Activated CD4-positive, CD25-positive, alpha-beta regulatory T cell (primary cell): ENCODE measurements at places on chromosomes 5 and 9.

DNA sequence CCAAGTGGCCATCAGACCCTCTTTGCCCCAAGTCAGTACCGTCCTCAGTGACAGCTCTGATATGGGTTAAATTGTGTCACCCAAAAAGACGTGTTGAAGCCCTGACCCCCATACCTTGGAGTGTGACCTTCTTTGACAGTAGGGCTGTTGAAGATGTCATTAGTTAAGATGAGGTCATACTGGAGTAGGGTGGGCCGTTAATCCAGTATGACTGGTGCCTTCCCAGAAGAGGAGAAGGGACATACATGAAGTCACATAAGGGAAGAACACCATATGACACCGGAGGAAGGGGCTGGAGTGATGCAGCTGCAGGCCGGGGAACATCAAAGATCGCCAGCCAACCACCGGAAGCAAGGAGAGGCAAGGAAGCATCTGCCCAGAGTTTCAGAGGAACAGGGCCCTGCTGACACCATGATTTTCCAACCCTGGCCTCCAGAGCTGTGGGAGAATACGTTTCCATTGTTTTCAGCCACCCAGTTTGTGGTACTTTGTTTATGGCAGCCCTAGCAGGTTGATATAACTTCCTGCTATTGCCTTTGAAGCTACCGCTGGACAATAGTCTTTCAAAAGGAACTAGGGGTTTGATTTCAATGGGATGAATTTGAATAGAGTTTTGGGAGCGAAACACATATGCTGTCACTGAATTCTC, 36.4 kb upstream of the CPEB4 start:
- no peak for DNase-seq

GRCh38 chr9:85142496-85142911, 473.0 kb downstream of the NTRK2 start:
- no peak for DNase-seq

- no peak for DNase-seq
Measured at GRCh38 chr9:123401879-123402513, 46.0 kb downstream of the CRB2 start.

DNA sequence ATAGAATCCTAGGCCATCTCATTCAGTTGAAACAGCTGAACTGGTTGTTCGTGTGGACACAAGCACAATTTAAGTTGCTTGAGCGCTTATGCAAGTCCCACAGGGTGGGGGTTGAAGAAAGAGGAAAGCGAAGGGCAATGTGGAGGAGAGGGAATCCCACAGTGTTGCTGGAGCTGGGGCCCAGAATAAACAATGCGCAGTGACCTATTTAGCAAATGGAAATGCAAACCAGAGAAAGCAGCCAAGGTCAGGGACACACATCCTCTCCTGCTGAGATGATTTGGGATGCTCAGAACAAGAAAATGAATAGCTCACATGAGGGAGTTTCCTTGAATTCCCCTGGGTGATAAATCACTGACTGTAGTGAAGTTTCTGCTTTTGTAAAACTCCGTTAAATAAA, 838.3 kb downstream of the TLE4 start:
- DNase-seq, result no peak

GRCh38 chr9:91243029-91243428, 118.7 kb downstream of the AUH start:
- DNase-seq, result no peak

DNA sequence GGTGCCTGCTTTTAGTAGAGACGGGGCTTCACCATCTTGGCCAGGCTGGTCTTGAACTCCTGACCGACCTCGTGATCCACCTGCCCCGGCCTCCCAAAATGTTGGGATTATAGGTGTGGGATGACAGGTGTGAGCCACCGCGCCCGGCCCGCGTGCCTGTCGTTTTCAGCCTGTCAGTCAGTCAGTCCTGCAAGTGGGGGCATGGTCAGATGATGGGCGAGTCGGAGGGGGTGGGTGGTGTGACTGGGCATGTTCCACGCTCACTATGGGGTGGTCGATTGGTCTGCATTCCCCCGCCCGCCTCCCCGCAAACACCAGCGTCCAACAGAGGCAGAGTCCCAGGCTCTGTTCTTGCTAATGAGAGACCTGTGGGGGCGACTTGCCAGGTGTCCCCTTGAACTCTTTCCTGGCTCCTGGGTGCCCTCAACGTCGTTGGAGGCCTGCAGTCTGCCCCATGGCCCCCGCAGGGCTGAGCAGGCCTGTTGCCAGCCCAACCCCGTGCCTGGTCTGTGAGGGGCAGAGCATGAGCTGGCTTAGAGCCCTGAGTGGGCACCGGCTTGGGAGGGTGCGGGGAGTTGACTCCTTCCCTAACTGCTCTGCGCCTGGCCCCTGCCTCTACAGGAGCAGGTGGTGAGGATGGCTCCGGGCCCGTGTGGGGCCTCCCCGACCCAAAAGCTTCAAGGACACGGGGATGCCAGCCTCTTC, 23.1 kb downstream of the CRB2 start:
- no peak for DNase-seq

DNA sequence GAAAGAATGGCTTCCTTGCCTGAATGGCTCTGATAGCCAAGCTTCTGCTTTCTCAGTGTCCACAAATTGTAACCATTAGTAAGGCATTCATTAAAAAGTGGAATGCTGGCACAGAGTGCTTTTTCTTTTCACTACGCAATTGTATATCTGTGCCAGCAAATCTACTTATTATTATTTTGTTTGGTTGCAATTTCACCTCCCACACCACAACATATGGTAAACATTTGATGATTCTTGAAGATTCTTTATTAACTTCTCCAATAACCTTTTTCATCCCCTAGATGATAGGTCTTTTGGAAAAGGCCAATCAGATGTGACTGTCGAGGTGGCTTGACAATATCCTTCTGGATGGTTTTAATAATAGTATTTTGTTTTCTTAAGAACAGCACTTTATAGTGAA, 234.1 kb downstream of the TMEM38B start:
- no peak for DNase-seq

DNA sequence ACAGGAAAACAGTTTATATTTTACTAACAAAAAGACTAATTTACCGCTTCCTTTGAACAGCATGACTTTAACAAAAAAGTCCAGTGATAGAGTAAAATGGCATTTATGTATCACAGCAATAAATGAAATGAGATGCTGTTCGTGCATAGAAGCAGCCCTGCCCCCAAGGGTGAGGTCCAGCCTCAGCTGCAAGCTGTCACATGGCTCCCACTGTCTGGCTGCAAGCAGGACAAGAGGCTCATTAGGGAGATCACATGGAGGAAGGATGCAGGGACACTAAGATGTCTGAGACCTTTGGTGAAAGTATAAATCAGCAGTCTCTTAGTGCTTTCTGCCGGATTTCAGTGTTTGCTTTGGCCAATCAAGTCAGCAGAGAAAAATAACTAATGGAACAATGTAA, 23.0 kb downstream of the GDNF start:
- no peak for DNase-seq

DNA sequence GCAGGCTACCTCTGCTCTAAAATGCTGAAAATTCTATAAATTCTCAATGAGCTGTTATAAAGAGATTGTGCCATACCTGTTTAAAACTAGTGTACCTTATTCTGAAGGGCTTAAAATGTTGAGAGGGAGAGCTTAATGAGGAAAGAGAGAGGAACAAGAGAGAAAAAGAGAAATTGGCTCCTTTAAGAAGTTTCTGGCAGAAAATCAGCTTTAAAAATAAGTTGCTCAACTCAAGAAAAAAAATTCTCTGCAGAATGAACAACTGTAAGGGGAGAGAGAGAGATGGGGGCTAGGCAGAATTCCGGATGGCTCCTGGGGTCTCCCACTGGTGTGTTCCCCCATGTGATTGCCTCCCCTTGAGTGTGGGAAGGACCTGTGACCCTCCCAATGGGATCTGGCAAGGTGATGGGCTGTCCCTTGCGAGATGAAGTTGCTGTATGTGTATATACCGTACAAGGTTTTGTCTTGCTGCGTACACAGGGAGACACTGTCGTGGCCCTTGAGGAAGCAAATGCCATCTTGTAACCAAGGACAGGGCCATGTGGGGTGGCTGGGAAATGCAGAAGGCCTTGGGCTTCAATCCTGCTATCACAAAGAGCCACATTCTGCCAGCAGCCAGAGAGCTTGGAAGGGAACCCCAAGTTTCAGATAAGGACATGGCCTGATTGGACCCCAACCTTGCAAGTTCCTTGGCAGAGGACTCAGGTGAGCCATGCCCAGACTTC, 64.3 kb upstream of the S1PR3 start:
- no peak for DNase-seq

DNA sequence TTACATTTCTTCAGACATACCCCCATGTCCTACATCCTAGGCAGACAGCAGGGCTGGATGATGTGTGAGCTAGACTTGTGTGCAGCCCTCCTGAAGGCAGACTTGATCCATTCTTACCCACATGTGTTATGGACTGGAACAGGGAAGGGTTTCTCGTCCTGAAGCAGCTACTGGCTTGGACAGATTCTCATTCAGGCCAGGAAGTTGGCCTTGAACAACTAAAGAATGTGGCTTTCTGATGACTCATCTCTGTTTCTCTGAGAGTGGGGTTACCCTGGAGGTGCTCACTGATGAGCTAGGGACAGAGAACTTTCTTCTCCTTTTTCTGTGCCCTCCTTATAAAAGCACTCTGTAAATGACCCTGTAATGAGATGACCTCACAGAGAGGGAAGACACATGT, 246.5 kb downstream of the PCSK5 start:
- DNase-seq, result no peak

DNA sequence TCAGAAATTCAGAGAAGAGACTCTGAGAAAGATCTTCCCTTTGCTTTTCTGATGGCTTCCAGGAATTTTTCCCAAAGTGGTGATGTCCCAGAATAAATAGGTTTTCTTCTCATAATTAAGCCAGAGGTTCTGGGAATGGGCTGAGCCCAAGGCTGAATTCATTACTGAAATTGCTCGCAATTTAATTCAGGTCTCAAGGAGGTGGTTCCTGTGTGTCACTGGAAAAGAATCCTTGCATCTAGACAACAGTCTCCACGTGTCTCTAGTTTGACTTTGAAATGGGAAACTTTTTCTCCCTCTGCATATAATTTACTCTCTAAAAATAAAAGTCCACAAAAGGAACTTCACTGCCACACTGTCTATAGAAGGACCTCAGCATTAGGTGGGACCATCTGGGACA, 27.8 kb upstream of the STX17 start:
- DNase-seq, result no peak

- DNase-seq, result no peak
Measured at GRCh38 chr9:97786341-97786740, 66.7 kb upstream of the FOXE1 start.

DNA sequence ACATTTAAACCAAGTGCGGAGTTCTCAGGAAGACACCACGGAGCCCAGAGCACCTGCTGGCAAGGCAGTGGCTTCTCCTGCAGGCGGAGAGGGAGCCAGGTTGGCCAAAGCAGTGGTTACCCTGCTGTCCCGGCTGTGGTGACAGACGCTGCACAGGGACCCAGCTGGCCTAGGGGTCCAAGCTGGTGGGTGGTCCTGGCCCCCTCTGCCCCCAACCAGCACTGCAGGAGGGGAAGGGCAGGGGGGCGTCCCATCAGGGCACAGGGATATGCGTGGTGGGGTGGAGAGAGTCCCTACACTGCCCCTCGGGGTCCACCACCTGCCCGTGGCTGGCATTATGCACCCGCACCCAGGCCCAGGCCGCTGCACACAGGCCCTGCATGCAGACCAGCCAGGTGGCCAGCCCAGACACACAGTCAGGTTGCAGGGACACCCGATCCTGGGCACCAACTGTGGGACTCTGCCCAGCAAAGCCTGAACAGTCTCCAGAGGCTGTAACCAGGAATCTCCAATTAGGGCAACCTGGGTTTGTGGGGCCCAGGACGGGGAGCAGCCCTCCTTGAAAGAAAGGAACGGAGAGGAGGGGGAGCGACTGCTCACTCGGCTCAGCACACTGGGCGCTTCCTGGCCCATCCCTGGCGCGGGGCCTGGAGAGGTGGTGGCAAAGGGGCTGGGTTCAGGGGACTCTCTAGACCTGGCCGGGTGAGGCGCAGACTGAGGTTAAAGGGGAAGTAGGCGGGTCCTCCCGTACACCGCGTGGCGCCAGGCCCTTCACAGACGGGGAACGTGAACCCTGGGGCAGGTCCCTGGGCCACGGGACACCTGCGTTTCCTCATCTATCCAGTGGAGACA, 46.3 kb downstream of the NACC2 start:
- no peak for DNase-seq

DNA sequence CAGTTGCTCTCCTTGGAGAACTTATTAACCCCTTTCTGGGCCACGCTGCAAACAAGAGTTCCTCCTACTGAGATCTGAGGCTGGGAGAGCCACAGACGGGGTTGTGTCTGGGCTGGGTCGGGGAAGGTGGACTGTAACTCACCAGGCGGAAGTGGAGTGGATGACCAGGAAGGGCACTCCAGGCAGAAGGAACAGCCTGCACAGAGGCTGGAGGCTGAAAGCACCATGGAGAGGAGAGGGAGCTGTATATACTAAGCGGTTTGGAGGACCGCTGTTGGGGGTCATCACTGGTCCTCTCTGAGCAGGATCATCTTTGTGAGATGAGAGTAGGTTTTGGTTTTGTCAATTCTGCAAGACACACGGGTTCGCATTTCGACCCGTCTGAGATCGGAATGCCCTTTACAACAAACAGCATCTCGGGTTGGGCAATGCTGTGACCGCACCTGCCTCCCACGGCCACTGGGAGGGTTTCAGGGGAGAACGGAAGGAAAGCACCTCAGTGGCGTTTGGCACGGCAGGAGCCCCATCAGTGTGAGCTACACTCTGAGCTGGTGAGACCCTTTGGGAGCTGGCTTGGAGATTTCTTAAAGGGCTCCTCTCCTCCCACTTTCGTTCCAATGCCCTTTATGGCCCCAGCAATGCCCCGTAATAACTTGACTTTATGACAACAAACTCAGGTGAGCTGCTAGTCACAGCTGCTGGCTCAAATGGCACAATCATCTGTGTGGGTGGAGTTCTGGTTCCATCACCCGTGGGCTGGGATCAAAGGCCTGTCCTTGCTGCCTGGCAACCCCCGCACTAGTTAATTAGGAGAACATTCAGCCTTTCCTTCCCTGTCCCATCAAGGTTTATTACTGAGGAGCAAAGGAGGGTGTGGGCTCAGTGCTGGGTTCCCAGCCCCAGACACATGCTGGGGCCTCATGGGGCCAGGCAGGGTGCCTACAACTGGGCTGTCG, 18.7 kb upstream of the NEURL1B start:
- DNase-seq, result no peak

- no peak for DNase-seq
Measured at GRCh38 chr9:130535818-130536521, 43.4 kb upstream of the FUBP3 start.

DNA sequence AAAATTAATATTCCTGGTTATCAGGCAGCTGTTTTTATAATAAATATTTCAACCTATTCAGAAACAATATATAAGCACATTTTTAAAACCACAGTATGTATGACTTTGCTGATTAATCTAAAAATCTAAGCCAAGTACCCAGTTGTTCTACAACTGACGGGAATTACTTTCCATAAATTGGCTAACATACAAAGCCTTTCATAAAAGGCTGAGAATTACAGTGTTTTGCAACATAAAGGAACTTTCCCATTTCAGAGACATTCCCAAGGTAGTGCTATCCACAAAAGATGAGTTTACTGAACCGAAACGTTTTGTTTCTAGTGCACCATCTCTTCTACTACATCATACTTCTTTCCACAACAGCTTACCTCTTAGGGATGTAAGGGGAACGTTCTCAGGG, 7.2 kb downstream of the RNF145 start:
- no peak for DNase-seq
